Stomach (tissue), 19 donors: ENCODE measurements at places on chromosomes 4 and X. TPM values are rescaled to one million over a fixed set of nuclear protein-coding genes. Genes with fewer than 3 reads are reported as not detected.

The MORC4 gene
- total RNA-seq, result 33.8 TPM

The AREG gene
- total RNA-seq, result 14.0 TPM

The TMEM35A gene
- total RNA-seq, result 4.3 TPM

The GABRQ gene
- total RNA-seq, result not detected
